Spinal cord (tissue), 10 donors: ENCODE measurements at places on chromosomes 1 and 21. TPM values are rescaled to one million over a fixed set of nuclear protein-coding genes. Genes with fewer than 3 reads are reported as not detected.

DNA sequence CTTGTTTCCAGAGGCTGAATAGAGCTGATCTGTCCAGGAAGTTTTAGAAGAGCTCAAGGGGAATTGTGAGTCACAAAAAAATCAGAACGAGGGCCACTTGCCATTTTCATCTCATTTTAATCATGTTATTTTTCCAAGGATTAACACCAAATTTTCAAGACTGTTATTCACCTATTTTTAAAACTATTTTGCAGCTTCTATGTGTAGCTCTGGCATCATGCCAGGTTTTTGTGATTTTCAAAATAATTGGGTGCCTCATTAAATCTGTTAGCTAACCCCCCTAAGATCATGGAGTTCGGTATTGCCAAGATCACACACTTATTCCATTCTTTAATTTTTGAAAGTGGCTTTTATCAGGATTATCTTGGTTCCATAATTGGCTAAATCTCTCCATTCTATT is 90.9 kb downstream of the RGS7 start:
- no peak overlapping the region for H3K27ac ChIP-seq
- no peak overlapping the region for H3K4me3 ChIP-seq
- H3K27me3 ChIP-seq: no peaks in the 10 kb centered on the region
- no peaks in the 10 kb centered on the region for H3K4me1 ChIP-seq

- peaks cover 8% of the 10 kb centered on the region for H3K27me3 ChIP-seq
- no peaks in the 10 kb centered on the region for H3K36me3 ChIP-seq
- H3K4me1 ChIP-seq: peaks cover 62% of the 10 kb centered on the region
- no peak for DNase-seq
Observed at GRCh38 chr1:2431103-2431502, 18.7 kb upstream of the PEX10 start.

DNA sequence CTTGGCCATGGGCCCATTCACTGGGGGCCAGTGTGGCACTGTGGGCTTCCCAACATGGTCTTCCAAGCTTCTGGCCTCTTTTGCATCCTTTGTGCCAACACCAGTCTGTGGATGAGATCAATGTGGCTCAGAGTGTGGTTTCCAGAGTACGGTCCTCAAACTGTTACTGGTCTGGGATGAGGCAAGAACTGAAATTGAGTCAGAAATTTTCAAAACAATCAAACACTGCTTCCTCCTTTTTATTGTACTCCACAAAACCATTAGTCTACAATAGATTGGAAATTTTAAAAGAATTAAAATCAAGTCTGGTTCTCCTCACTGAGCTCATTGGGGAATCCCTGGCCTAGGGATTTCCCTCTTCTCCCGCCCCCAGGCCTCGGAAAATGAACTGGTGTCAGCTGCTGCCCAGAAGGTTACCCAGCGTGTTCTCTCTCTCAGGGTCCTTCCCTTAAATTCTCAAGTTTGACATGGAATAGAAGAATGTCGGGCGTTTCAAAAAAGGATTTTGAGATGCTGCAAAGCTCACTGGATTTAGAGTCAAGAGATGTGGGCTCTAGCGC is 222.0 kb downstream of the SDCCAG8 start:
- H3K4me3 ChIP-seq: no peak overlapping the region
- no peaks in the 10 kb centered on the region for H3K27me3 ChIP-seq
- H3K4me1 ChIP-seq: peaks cover 33% of the 10 kb centered on the region

H6PD gene
- 22.1 TPM for polyA plus RNA-seq

TIAM1 gene
- 33.5 TPM for polyA plus RNA-seq

DNA sequence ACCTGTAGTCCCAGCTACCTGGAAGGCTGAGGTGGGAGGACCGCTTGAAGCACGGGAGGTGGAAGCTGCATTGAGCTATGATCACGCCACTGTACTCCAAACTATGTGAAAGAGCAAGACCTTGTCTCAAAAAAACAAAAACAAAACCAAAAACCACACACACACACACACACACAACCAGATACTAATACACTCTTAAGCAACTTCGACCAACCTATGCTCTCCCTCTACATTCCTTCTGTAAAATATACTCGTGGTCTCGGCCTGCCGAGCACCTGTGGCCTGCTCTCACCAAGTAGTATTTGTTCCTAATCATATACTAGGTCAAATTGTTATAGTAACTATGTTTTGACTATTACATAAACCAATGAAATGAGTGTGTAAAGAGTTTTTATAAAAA is 13.5 kb upstream of the SYT2 start:
- no peak overlapping the region for H3K27ac ChIP-seq
- no peaks in the 10 kb centered on the region for H3K27me3 ChIP-seq
- no peaks in the 10 kb centered on the region for H3K4me1 ChIP-seq
- no peak for DNase-seq
- peaks cover 9% of the 10 kb centered on the region for H3K36me3 ChIP-seq
- no peak overlapping the region for H3K4me3 ChIP-seq

GRCh38 chr1:7703321-7704213 is 67.5 kb upstream of the VAMP3 start:
- H3K4me1 ChIP-seq: peaks cover 29% of the 10 kb centered on the region
- H3K27me3 ChIP-seq: peaks cover 4% of the 10 kb centered on the region
- H3K4me3 ChIP-seq: peak overlapping the region; percentile 35

TMEM51 gene
- 11.3 TPM for polyA plus RNA-seq

- no peak for DNase-seq
- peaks cover 17% of the 10 kb centered on the region for H3K4me1 ChIP-seq
- no peak overlapping the region for H3K27ac ChIP-seq
- peaks cover 5% of the 10 kb centered on the region for H3K36me3 ChIP-seq
- H3K27me3 ChIP-seq: no peaks in the 10 kb centered on the region
- no peak overlapping the region for H3K4me3 ChIP-seq
Observed at GRCh38 chr1:205585169-205585834, 46.5 kb downstream of the ELK4 start.

DNA sequence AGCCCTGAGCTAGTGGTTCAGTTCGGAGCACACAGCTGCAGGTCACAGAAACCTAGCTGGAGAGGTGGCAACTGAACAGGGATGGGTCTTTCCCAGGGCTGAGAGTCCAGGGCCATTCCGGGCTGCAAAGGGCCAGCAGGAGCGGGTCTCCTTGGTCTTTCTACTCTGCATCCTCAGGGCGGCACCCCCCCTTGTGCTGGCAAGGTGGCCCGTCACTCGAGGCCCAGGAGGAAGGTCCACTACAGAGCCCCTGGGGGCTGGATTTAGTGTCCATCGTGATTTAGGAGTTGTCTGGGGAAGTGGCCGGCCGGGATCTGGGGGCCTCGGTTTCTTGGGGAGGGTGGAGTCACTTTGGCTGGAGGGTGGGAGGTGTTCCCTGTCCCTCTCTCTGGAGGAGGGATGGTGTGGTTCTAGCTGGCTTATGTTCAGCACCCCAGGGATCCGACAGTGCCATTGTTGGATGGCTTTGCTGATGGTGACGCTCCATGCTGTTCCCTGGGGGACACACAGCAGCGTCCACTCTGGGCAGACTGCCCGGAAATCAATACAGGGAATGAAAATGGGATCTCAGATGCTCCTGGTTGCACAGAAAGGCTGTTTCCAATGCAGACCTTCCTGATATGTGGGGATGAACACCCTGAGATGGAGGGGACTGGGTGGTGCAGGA is 64.4 kb downstream of the UMODL1 start:
- no peaks in the 10 kb centered on the region for H3K27me3 ChIP-seq
- H3K4me1 ChIP-seq: peaks cover 12% of the 10 kb centered on the region
- no peak overlapping the region for H3K4me3 ChIP-seq
- H3K36me3 ChIP-seq: no peaks in the 10 kb centered on the region
- DNase-seq: no peak
